ENCODE measurements at places on chromosomes 2 and 18.

DNA sequence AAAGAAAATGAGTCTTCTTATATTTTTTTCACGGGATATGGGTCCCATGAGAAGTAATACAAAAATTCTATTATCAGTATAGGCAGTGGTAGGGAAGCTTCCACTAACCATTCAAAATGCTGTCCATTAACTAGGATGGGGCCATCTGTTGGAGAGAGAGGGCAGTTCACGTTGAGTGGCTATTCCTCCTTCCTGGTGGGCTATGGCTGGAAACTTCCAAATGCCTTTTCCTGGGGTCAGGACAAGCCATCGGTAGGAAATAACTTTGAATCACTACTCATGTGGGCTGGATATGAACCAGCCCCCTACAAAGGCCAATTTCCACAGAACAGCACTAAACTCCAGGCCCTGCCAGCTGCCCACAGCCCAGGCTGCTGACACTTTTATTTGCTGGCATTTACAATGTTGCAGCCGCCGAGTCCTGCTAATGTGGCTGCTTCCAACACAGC lies 156.1 kb upstream of the HNRNPA3 start:
- DNase-seq: no peak

DNA sequence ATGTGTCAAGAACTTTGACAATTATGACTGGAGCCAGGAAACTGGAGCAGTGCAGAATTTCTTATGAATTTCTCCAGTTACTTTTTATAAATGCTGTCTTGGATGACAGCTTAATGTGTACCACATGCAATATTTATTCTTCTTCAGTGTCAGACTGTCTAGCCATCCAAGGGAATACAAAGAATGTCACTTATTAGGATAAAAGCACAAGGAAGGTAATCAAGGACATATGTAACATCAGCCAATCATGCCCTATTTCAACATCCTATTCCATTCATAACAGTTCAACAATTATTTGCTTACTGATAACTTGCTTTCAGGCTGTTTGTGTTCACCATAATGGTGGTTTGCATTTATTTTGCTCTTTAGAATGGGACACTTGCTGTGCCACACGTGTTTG lies 139.8 kb downstream of the OLA1 start:
- DNase-seq: no peak

- DNase-seq: no peak
Measured at GRCh38 chr18:5466256-5466655, 77.5 kb downstream of the EPB41L3 start.

DNA sequence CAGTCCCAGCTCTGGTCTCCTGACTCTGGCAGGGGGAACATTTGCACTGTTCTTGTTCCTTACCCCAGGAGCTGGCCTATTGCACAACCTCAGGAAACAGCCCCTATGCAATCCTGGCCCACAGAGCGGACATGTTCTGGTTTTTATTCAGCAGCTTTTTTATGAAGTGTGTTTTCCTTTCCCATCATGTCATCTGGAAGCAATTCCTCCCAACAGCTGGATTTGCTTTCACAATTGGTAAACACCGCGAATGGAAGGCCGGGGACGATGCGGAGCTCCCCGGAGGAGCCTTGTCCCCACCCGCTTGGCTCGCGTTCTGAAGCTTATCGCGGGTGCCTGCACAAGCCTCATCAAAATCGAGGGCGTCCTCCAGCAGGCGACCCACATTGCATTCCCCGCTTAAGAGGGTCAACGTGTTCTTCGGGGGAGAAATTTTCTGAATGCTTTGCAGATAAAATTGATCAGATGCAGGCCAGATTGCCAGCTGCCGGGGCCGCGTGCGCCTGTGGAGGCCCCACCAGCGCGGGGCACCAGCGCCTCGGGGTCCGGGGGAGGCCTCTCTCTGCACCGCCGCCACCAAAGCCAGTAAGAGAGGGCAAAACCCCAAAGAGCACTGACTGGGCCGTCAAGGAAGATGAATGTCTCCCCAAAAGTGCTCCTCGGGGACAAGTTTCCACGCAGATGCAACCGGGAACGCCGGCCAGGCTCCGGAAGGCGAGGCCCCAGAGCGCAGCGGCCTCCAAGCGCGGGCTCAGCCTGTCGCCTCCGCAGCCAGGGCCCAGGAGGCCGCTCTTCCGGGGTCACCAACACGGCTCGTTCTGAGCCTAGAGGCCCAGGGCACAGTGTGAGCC lies 60.3 kb upstream of the SP3 start:
- no peak for DNase-seq

GRCh38 chr2:223269386-223269785 lies 217.4 kb downstream of the KCNE4 start:
- DNase-seq: no peak

GRCh38 chr2:58913082-58913726 lies 672.1 kb upstream of the FANCL start:
- DNase-seq: no peak

GRCh38 chr2:222794585-222795449 lies 66.0 kb upstream of the ACSL3 start:
- no peak for DNase-seq

GRCh38 chr2:102144128-102144527 lies 1.6 kb downstream of the IL1R1 start:
- no peak for DNase-seq

DNA sequence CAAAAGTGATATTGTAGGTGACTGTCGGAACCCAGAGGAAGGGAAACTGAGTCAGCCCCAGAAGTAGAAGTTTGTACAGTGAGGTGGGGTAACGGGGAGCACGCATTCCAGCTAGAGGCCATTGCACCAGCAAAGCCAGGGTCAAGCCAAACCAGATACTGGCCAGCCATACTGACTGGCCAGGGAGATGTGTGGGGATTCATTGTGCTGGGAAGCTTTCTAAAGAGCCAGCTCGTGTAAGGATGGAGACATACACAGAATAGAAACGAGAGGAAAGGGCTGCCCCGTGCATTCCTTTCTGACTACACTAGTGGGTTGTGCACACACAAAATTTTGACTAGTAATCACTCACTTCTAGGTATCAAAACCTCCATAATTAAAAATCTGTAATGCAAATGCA lies 175.3 kb upstream of the PID1 start:
- no peak for DNase-seq

DNA sequence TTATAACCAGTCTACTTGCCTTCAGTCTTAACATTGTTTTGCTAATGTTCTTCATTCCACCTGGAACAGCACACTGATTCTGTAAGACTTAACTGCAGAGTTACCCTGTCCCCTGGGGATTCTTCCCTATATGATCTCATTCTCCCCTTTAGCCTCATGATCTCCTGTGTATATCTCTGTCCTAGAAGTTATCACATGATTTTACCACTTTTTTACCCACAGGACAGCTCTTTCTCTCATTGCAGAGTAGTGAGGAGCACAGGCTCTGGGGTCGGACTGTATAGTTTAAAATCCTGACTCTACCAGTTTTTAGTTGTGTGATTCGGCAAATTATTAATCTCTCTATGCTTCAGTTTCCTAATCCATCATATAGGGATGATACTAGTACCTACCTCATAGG lies 14.2 kb upstream of the EXOC6B start:
- no peak for DNase-seq

GRCh38 chr18:73841661-73842060 lies 306.0 kb downstream of the FBXO15 start:
- no peak for DNase-seq

- no peak for DNase-seq
Measured at GRCh38 chr2:99600981-99601651, 111.3 kb upstream of the REV1 start.

- DNase-seq: no peak
Measured at GRCh38 chr2:178275600-178275999, 81.3 kb downstream of the OSBPL6 start.

GRCh38 chr18:54130631-54131030 lies 93.8 kb downstream of the MBD2 start:
- DNase-seq: no peak

DNA sequence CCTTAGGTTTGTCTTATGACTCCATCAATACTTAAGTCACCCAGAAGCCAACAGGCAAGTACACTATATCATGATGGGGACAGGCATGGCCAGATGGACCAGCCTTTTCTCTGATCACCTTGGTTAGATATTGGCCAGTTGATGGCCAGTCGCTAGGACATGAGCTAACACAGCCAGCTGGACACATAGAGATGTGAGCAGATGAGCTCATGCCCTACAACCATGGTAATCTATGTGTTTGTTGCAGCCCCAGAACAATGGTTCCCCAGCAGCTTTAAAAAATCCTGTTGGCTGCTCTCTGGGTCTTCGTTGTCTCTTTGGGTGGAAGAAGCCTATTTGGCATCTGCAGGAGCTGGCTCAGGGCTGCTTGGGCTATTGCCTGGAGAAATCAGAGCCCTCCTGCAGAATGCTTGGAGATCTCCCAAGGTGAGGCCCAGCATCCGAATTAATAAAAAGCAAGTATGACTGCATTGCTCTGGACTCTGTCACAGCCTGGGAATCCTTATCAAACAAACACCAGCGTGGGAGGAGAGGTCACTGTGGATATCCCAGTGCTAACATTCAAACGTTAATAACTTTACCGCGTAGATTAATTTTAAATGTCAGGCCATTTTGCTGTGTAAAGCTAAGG lies 62.3 kb upstream of the KLHL29 start:
- DNase-seq: no peak

DNA sequence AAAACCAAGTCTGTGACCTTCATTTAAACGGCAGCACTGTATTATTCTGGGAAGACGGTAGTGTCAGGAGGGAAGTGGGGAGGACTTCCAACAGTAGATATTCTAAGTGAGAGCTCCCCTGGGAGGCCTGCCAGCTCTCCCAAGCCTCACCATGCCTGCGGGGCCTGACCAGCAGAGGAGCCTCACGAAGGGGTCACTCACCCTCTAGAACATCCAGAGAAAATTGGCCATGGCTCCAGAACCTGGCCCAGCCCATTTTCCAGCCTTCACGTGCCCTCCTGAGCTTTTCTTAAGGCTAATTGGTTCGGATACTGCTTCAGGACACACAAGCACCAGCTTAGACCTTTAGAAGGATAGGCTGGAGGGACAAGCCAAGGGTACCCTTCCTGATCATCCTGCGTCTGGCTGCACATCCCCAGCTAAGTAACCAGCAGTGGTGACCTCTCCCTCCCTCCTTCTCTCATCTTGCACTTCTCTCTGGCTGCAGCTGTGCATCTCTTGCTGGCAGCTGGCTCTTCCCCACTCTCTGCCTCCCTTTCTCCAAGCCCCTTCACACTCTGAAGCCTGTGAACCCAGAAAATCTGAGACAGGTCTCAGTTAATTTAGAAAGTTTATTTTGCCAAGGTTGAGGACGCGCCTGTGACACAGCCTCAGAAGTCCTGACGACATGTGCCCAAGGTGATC lies 120.1 kb upstream of the PKDCC start:
- DNase-seq: no peak

DNA sequence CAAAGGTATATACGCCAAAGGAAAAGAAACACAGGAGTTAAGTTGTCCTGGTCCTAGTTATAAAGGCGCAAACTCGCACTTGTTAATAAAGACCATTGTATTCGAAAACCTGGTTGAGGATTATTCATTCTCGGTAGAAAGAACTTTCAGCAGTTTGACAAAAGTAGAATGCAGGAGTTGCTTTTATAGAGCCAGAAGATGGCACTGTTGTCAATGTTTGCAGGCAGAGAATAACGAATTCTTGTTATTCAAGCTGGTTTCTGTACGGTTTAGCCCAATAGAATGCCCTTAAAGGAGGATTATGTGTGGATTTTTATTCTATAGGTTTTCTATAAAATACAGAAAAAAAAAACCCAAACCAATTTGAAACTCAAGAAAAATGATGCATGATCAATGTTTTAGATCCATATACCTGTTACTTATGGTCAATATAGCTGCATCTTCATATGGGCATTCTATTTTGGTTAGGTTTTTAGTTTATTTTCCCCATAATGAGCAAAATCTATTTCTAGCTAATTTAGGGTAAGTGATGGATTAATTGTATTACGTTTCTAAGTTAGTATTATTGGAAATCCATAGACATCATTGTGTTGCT lies 510.3 kb downstream of the PLCL1 start:
- DNase-seq: no peak

- no peak for DNase-seq
Measured at GRCh38 chr18:25349926-25350487, 2.0 kb downstream of the ZNF521 start.

DNA sequence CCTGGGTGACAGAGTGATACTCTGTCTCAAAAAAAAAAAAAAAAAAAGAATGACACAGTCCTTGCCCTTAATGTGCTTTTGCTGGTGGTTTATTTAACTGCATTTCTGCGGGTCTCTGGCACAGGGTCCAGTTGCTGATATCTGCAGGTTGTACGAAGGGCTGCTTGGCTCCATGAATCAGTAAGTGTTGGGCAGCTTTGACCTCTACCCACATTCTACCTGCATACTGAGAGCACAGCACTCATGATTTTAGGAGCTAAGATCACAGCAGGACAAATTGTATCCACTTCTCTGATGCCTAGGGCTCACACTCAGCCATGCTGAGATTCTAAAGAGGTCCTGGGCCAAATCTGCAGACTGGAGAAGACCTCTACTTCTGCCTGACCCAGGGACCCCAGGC lies 119.4 kb upstream of the MYCN start:
- no peak for DNase-seq

All from stimulated activated CD4-positive, alpha-beta T cell treated with anti-CD3 and anti-CD28 coated beads, TNF-alpha, amount 100 ng/mL, for 1 hour (primary cell).